ENCODE measurements at places on chromosomes 6 and 20.

DNA sequence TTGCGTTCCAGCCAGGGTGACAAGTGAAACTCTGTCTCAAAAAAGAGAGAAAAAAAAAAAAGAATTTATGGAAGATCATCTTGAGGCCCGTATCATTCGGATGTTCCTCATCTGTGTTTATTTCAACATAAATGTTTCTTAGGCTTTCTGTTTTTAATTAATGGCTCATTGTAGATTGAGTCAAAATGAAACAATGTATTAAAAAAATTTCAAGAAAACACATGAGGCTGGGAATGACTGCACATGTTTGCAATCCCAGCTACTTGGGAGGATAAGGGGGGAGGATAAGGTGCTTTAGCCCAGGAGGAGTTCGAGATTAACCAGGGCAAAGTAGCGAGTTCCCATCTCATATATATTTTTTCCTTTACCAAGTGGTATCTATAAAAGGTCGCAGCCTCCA lies 47.3 kb downstream of the ITCH start:
- no peak for DNase-seq

DNA sequence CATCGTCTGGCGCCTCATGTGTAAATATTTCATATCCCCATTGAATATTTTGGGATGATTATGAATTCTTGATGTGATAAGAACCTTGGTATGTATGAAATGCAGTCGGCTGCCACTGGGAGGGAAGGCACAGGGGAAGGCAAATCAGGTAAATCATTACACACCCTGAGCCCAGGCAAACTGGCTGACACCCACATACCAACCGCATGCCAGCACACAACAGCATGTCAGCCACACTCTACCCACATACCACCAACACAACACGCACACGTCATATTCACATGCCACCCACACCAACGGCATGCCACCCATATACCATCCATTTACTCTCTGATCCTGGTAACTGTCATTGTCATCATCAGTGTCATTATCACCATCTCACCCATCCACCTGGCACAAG lies 28.3 kb upstream of the MDGA1 start:
- no peak for DNase-seq

DNA sequence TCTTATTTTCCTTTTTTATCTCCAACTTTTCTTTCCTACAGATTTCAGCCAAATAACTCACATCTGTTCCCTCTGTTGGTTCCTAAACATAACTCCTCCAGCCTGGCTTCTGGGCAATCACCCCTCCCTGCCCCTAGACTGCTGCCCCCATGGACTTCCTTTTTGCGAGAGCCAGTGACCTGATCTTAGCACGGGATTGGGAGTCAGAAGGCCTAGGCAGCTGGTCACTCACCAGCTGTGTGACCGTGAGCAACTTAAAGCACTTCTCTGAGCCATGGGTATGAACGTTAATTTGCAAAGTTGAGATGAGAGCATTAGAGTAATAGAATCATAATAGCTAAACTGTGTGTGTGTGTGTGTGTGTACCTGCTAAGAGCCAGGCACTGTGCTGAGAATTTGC lies 4.5 kb upstream of the MMP9 start:
- no peak for DNase-seq

DNA sequence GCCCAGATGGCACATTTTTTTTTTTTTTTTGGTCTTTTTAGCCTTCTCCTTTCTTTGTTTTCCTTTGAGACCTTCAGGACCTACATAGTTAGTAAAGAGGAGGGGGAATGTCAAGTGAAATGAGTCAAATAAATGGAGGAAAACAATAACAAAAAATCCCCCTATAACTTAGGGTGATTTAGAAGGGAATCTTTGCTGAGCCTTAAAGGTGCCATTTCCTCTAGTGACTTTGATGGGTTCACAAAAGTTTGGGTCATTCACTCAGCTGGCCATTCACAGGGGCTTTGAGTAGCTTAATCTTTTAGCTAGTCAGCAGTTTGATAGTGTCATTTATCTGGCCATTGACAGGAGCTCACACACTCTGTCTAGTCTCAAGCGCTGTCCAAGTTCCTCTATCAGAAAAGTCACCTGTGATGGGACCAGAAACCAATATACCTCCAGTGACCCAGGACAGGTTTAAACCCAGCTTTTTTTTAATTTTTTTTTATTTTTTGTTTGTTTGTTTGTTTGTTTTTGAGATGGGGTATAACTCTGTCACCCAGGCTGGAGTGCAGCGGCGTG lies 275.1 kb upstream of the PRDM1 start:
- no peak for DNase-seq

- DNase-seq: peak; percentile 72
These were observed 2.4 kb downstream of the TCF21 start for GRCh38 chr6:133891149-133891926.

- DNase-seq: peak; percentile 35
These were observed 54.6 kb downstream of the DLL1 start for GRCh38 chr6:170236131-170236836.

Measured in spleen (tissue), 13 donors.